ENCODE measurements at places on chromosomes 6 and 20. TPM values are rescaled to one million over a fixed set of nuclear protein-coding genes. Genes with fewer than 3 reads are reported as not detected.

CHRNA4 gene
- total RNA-seq = 0.20 TPM

C4A gene
- 5.8 TPM for total RNA-seq

SRSF12 gene
- total RNA-seq = 3.8 TPM

SPTLC3 gene
- 32.3 TPM for total RNA-seq

GPX5 gene
- total RNA-seq = not detected

GNAS-AS1 gene
- 1.3 TPM for total RNA-seq
